Lung (tissue), 17 donors: ENCODE measurements at places on chromosomes 7 and 10. TPM values are rescaled to one million over a fixed set of nuclear protein-coding genes. Genes with fewer than 3 reads are reported as not detected.

Gene MGMT
- total RNA-seq = 39.6 TPM

Gene ADRA2A
- 0.37 TPM for total RNA-seq

DNA sequence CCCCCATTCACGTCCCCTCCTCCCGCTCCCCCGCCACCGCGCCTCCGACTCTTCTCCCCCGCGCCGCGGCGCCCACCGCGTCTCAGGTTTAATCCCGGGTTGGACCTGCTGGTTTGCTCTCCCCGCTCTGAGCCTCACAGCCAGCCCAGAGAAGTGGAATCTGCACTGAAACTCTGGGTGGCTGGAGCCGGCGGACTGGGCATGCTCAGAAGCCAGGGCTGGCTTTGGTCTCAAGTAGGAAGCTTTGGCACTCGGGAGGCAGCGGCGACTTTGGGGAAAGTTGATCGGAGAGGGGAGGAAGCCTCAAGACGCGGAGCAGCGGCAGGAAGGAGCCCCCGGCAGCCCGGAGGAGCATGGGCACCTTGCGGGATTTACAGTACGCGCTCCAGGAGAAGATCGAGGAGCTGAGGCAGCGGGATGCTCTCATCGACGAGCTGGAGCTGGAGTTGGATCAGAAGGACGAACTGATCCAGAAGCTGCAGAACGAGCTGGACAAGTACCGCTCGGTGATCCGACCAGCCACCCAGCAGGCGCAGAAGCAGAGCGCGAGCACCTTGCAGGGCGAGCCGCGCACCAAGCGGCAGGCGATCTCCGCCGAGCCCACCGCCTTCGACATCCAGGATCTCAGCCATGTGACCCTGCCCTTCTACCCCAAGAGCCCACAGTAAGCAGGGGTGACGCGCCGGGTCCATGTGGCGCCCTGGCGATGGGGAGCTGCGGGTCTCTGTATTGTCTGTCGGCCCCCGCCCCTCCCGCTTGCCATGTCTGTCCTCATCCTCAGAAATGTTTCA lies at the start of gene PRKG1:
PRKG1 (plus strand) TSS at position 250 of the 791 bp plus-strand sequence.
- peak; percentile 88 for DNase-seq
- H3K4me3 ChIP-seq = peak within 1 kb of the TSS; percentile 43

DNA sequence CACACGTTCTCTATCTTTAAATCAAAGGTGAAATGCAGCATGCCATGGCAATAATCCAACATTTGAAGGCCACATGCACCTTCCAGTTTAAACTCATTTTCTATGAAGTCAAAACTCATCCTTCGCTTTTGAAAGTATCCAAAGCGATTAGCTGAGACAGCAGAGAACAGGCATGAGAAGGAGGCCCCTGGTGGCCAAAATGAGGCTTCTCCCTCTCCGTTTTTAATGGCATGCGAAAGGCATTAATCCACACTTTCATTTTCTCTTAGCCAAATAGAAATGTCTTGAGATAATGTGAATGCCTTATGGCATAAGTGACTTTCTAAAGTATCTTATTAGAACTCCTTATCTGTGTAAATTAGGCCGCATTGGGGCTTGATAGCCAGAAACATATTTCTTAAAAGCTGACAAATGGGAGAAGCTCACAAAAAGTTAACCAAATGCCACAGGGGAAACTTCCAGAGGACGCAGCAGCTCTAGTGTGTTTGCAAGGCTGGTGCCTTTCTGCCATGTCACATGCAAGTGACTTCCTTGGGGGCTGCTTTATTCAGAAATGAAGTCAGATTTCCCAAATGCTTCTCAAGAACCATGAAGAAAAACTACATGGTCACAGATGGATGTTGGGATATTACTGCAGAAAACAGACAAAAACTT lies 1189.6 kb downstream of the SORCS1 start:
- no peak overlapping the region for H3K27ac ChIP-seq
- H3K4me3 ChIP-seq = no peak overlapping the region
- DNase-seq = peak; percentile 75
- no peaks in the 10 kb centered on the region for H3K4me1 ChIP-seq
- H3K36me3 ChIP-seq = no peaks in the 10 kb centered on the region
- H3K27me3 ChIP-seq = no peaks in the 10 kb centered on the region

GRCh38 chr7:18225067-18225466 lies 197.4 kb upstream of the PRPS1L1 start:
- H3K27me3 ChIP-seq = peaks cover 2% of the 10 kb centered on the region
- no peak overlapping the region for H3K27ac ChIP-seq
- H3K4me3 ChIP-seq = no peak overlapping the region

GRCh38 chr10:79628988-79629954 lies 18.5 kb downstream of the SFTPA1 start:
- no peaks in the 10 kb centered on the region for H3K4me1 ChIP-seq
- no peaks in the 10 kb centered on the region for H3K27me3 ChIP-seq
- DNase-seq = no peak

GRCh38 chr10:1382711-1383110 lies 326.5 kb downstream of the WDR37 start:
- H3K4me1 ChIP-seq = peaks cover 15% of the 10 kb centered on the region
- peak; percentile 5 for DNase-seq
- no peaks in the 10 kb centered on the region for H3K27me3 ChIP-seq
- no peaks in the 10 kb centered on the region for H3K36me3 ChIP-seq
- no peak overlapping the region for H3K27ac ChIP-seq

DNA sequence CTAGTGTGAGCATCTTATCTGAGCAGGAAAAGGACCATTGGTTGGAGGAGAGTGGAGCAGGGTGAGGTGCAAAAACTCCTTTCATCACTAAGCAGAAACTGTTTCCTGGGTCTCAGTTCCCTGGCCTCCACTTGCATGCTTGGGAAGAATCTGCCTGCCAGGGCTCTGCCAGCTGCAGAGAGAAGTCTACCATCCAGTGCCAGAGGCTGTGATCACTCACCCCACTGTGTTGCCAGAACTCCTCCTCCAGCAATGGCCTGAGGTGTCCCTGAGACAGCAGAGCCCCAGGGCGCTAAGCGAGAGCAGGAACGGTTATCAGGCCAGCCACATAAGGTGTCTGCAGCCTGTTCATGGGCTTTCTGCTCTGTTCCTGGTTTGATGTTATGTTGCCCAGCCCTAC lies 991.4 kb downstream of the CCSER2 start:
- H3K27ac ChIP-seq = no peak overlapping the region
- DNase-seq = no peak
- no peaks in the 10 kb centered on the region for H3K27me3 ChIP-seq
- H3K36me3 ChIP-seq = no peaks in the 10 kb centered on the region
- no peaks in the 10 kb centered on the region for H3K4me1 ChIP-seq

- no peak for DNase-seq
- H3K36me3 ChIP-seq = peaks cover 4% of the 10 kb centered on the region
- no peaks in the 10 kb centered on the region for H3K4me1 ChIP-seq
- H3K27ac ChIP-seq = no peak overlapping the region
These were observed 107.8 kb downstream of the TBXAS1 start for GRCh38 chr7:139936760-139937310.

DNA sequence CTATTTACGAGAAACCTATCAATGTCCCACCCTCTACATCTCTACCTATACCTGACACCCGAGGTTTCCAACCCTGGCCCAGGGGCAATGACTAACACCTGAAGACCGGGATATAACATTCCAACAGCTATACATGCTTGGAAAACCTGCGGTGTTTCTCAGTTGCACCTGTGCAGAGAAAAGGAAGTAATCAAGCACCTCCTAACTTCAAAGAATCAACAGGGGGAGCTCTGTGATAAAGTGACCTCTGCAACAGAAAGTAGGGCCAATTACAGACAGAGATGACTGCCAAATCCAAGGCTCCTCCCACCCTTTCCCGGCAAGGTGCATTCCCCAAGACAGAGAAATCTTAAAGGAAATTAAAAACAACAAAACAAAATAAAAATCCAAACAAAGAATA lies 41.3 kb downstream of the CCDC6 start:
- no peak overlapping the region for H3K4me3 ChIP-seq
- H3K4me1 ChIP-seq = peaks cover 17% of the 10 kb centered on the region
- no peak overlapping the region for H3K27ac ChIP-seq
- no peak for DNase-seq
- no peaks in the 10 kb centered on the region for H3K36me3 ChIP-seq

DNA sequence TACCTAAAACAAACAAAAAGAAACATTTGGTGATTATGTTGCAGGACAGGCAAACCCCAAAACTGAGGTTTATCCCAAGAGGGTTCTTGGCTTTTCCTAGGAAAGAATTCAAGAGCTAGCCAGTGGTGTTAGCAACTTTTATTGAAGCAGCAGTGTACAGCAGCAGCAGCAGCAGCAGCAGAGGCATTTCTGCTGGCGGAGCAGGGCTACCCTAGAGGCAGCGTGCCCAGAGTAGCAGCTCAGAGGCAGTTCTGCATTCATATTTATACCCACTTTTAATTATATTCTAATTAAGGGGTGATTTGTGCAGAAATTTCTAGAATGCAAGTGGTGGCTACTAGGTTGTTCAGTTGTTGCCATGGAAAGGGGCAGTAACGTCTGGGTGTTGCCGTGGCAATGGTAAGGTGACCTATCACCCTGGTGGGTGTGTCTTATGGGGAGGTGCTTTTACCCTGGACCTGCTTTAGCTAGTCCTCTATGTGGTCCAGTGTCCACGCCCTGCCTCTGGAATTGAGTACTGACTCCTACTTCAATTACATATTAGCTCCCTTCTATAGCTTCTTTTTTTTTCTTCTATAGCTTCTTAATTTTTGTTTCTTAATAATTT lies 53.9 kb downstream of the VCL start:
- H3K27ac ChIP-seq = no peak overlapping the region
- no peak overlapping the region for H3K4me3 ChIP-seq
- DNase-seq = no peak
- H3K36me3 ChIP-seq = peaks cover 3% of the 10 kb centered on the region
- H3K4me1 ChIP-seq = peaks cover 6% of the 10 kb centered on the region
- H3K27me3 ChIP-seq = no peaks in the 10 kb centered on the region

GRCh38 chr10:124175701-124176348 lies 82.4 kb upstream of the CHST15 start:
- no peak overlapping the region for H3K27ac ChIP-seq
- no peaks in the 10 kb centered on the region for H3K27me3 ChIP-seq
- H3K4me3 ChIP-seq = no peak overlapping the region
- H3K4me1 ChIP-seq = no peaks in the 10 kb centered on the region
